ENCODE measurements at places on chromosomes 1 and 21.

GRCh38 chr1:155158991-155159390, 14.1 kb downstream of the KRTCAP2 start:
- DNase-seq = no peak

GRCh38 chr1:202547215-202547614, 163.0 kb downstream of the SYT2 start:
- DNase-seq = no peak

DNA sequence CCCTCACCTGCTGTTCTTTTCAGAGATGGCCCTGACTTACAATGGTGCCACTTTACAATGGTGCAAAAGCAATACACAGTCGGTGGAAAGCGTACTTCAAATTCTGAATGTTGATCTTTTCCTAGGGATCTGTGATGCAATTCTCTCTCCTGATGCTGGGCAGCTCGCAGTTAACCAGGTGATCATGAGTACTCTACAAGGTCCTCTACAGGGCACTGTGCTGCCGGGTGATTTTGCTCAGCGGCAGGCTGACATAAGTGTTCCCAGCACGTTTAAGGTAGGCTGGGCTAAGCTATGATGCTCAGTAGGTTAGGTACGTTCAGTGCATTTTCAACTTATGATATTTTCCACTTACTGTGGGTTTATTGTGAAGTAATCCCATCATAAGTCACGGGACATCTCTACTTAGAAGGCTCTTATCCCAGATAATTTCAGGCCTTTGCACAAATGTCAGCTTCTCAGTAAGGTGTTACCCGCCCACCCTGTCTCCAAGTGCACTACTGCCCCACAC, 126.5 kb downstream of the KCNN3 start:
- DNase-seq = no peak

GRCh38 chr1:58035523-58035922, 511.0 kb downstream of the OMA1 start:
- peak; percentile 30 for DNase-seq

DNA sequence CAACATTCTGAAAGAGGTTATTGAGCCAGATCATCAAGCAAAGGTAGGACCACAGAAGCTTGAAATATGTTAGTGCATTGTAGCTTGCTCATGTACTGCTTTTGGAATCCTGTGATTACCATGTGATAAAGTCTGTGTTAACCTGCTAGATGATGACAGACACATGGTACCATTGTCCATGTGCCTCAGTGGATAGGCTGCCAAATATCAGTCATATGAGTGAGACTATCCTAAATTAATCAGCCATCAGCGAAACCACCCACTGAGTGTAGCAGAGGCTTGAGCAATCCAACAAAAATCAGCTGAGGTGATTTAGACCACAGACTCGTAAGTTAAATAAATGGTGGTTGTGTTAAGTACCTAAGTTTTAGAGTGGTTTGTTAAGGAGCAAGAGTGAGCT, 32.7 kb upstream of the CRB1 start:
- peak; percentile 3 for DNase-seq

- DNase-seq = peak; percentile 68
Observed at GRCh38 chr1:232709386-232709785, 79.5 kb upstream of the SIPA1L2 start.

- DNase-seq = no peak
Observed at GRCh38 chr1:11943619-11944018, 9.1 kb downstream of the PLOD1 start.

GRCh38 chr21:22710721-22711120, 1712.5 kb downstream of the NCAM2 start:
- no peak for DNase-seq

GRCh38 chr1:246111570-246111969, 395.5 kb downstream of the SMYD3 start:
- no peak for DNase-seq

DNA sequence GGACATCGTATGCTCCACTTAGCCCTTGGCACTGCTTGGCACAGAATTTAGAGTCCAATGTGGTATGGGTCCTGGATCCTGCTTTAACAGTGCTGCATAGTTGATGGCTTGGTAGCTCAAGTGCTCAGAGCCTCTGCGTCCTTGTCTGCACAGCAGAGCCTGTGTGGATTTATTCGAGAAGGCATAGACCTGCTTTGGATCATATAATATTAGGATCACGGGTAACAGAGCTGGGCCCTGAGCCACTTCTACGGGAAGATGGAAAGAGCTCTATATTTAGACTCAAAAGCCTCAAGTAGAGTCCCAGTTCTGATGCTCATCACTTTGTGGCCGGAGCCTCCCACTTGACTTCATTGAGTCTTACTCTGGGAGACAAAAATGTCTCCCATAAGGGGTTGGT, 164.4 kb upstream of the EDN2 start:
- DNase-seq = no peak

GRCh38 chr1:227901906-227902640, 45.7 kb downstream of the WNT9A start:
- DNase-seq = peak; percentile 40

- peak; percentile 8 for DNase-seq
Observed at GRCh38 chr1:197467881-197468280, 199.8 kb downstream of the CRB1 start.

- DNase-seq = no peak
Observed at GRCh38 chr21:39837861-39838359, 29.3 kb upstream of the PCP4 start.

GRCh38 chr1:220746851-220747250, 1.3 kb upstream of the MTARC2 start:
- no peak for DNase-seq

- peak; percentile 84 for DNase-seq
Observed at GRCh38 chr1:33903210-33903589, 39.3 kb downstream of the HMGB4 start.

DNA sequence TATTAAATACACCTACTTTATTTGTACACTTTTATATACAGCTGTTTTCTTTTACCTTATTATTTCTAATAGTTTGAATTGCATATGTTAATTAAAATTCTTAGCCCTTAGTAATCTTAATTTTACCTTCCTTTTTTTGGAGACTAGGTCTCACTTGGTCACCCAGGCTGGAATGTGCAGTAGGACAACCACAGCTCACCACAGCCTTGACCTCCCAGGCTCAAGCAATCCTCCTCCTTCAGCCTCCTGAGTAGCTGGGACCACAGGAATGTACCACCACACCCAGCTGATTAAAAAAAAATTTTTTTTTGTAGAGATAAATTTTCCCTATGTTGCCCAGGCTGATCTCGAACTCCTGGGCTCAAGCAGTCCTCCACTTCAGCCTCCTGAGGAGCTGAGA, 15.0 kb upstream of the SDC3 start:
- DNase-seq = no peak

DNA sequence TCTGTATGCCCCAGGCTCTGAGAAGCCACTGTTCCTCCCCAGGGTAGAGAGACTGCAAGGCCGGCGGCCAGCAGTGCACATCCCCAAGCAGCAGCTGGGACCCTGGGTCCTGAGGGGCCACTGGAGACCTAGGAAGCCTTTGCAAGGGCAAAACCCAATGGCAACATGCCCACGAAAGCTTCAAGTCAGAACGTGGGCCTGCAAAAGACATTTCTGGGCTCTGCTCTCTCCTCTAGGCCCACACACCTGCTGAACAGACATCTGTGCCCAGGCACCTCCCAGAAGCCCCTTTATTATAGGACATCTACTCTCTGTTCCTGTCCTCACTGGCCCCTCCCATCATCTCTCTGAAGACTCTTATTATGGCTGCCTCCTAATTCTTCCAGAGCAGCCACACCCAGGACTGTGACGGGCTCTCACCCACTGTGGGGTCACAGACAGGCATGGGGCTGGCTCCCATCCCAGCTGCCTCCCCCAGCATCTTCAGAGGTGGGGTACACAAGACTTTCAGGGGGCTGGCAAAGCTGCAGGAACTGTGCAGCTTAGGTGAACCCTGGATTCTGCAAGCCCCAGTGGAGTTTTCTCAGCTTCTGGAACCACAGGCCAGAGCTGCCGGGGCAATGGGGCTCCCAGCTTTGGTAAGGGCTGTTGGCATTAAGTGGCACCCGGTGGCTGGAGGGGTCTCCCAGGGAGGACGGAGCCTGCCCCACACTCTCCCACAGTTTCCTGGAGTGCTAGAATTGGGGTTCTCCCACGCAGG, 12.6 kb downstream of the TRIM11 start:
- DNase-seq = no peak
